Natural killer cell treated with Interleukin-12 subunit alpha and Interleukin-12 subunit beta and Interleukin-15 and Interleukin-18, amount 100 ng/mL, for 72 hours (primary cell): ENCODE measurements at places on chromosomes 2 and 18. TPM values are rescaled to one million over a fixed set of nuclear protein-coding genes. Genes with fewer than 3 reads are reported as not detected.

Gene ADCYAP1
- total RNA-seq = not detected

Gene CXCR4
- total RNA-seq = 74.8 TPM

Gene GAD1
- total RNA-seq = not detected

Gene MPP4
- total RNA-seq = not detected

Gene RIT2
- not detected for total RNA-seq

Gene LYG2
- not detected for total RNA-seq

Gene TOGARAM2
- 7.7 TPM for total RNA-seq

Gene STAT4
- total RNA-seq = 133 TPM

GRCh38 chr18:11383381-11383780 lies 226.0 kb upstream of the SLC35G4 start:
- no peaks in the 10 kb centered on the region for H3K4me1 ChIP-seq
- H3K36me3 ChIP-seq = no peaks in the 10 kb centered on the region
- no peak for DNase-seq
- H3K27ac ChIP-seq = no peak overlapping the region

DNA sequence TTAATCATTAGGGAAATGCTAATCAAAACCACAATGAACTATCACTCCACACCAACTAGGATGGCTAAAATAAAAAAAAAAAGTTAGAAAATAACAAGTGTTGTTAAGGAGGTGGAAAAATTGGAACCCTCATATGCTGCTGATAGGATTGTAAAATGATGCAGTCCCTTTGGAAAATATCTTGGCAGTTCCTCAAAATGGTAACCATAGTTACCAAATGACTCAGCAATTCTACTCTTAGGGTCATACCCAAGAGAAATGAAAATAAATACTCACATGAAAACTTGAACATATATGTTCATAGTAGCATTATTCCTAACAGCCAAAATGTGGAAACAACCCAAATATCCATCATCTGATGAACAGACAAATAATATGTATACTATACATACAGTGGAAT lies 15.7 kb upstream of the ACVR2A start:
- H3K4me1 ChIP-seq = no peaks in the 10 kb centered on the region
- DNase-seq = no peak
- H3K27me3 ChIP-seq = no peaks in the 10 kb centered on the region
- no peaks in the 10 kb centered on the region for H3K36me3 ChIP-seq
- no peak overlapping the region for H3K27ac ChIP-seq

- no peak overlapping the region for H3K4me3 ChIP-seq
- H3K36me3 ChIP-seq = no peaks in the 10 kb centered on the region
- DNase-seq = no peak
- H3K27me3 ChIP-seq = no peaks in the 10 kb centered on the region
Observed at GRCh38 chr2:86518481-86518880, 44.8 kb downstream of the CHMP3 start.

- H3K36me3 ChIP-seq = no peaks in the 10 kb centered on the region
- H3K27me3 ChIP-seq = no peaks in the 10 kb centered on the region
- H3K27ac ChIP-seq = no peak overlapping the region
- H3K4me3 ChIP-seq = no peak overlapping the region
- no peaks in the 10 kb centered on the region for H3K4me1 ChIP-seq
- DNase-seq = no peak
Observed at GRCh38 chr2:21191535-21191934, 67.8 kb downstream of the TDRD15 start.

- H3K36me3 ChIP-seq = no peaks in the 10 kb centered on the region
- no peak overlapping the region for H3K27ac ChIP-seq
- H3K4me1 ChIP-seq = no peaks in the 10 kb centered on the region
Observed at GRCh38 chr2:235968616-235969324, 199.4 kb downstream of the GBX2 start.

- peaks cover 12% of the 10 kb centered on the region for H3K36me3 ChIP-seq
- H3K27me3 ChIP-seq = peaks cover 14% of the 10 kb centered on the region
Observed at GRCh38 chr2:64086347-64087082, 57.7 kb downstream of the PELI1 start.

GRCh38 chr18:50154420-50154819 lies 40.5 kb downstream of the MYO5B start:
- H3K27me3 ChIP-seq = peaks cover 9% of the 10 kb centered on the region
- H3K27ac ChIP-seq = no peak overlapping the region
- no peaks in the 10 kb centered on the region for H3K36me3 ChIP-seq
- no peaks in the 10 kb centered on the region for H3K4me1 ChIP-seq

GRCh38 chr2:227205701-227206100 lies 41.3 kb downstream of the COL4A3 start:
- no peaks in the 10 kb centered on the region for H3K4me1 ChIP-seq
- no peak for DNase-seq
- H3K27ac ChIP-seq = no peak overlapping the region
- H3K36me3 ChIP-seq = no peaks in the 10 kb centered on the region

DNA sequence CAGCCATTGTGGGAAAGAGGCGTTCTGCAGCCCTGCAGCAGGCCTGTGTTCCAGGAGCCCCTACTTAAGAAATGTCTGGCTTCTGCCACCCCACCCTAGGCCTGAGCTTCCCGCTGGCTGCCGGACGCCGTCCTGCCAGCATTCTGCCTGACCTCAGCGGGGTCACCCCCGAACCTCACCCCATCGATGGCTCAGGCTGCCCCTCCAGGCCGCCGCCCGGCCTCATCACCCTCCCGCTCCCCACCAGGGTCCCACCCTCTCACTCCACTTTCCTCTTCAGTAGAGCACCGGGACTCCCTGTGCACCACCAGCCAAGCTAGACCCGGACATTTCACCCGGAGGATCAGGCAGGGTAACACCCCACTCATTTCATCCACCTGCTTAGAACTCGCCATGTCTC lies 73.6 kb upstream of the SALL3 start:
- no peak overlapping the region for H3K4me3 ChIP-seq
- DNase-seq = no peak

DNA sequence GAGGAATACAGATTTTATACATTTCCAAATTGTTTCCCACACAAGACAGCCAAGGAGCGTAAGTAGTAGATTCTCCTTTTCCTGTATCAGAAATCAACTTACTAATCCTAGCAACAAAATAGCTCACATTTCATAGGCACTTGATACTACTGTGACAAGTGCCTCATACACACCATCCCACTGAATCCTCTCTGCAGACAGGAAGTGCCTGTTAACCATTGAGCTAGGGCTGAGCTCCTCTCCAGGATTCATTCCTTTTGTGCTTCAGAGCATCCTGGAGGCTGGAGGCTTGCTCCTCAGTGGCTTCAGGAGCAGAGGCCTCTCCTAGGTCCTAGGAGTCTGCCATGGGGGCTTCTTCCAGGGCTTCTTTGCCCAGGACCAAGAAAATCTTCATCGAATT lies 20.8 kb upstream of the ZNF396 start:
- H3K27me3 ChIP-seq = peaks cover 5% of the 10 kb centered on the region
- no peak overlapping the region for H3K4me3 ChIP-seq
- DNase-seq = no peak
- no peaks in the 10 kb centered on the region for H3K36me3 ChIP-seq
